ENCODE measurements at places on chromosomes 5 and 9.

DNA sequence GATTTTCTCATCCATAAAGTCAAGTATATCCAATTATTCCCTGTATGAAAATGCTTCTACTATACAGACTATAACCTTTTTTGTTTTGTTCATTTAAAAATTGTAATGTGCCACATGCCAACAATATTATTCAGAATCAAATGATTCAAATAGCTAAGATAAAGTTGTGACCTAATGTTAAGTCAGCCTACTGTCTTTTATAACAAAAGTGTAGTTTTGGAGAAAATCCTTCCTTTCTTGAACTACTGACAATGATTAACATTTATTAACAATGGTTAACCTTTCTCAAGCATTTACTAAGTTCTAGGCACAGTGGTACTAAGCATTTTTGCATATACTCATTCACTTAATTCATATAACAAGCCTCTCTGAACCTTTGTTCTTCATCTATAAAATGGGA lies 25.0 kb downstream of the CSF2 start:
- no peak for DNase-seq

DNA sequence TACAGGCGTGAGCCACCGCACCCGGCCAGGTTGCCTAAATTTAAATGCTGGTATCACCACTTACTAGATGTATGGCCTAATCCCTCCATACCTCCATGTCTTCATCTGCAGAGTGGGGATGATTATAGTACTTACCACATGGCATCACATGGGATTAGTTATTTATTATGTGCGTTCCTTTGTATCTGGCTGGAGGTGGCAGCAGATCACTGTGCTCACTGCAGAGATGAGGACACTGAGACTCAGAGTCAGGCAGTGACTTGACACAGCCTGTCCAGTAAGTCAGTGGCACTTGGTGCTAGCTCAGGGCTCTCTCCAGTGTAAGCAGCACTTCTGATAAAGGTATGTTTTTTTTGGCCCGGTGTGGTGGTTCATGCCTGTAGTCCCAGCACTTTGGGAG lies 38.4 kb upstream of the HAND1 start:
- DNase-seq: no peak

- DNase-seq: no peak
Measured at GRCh38 chr5:143806579-143806978, 5.4 kb upstream of the HMHB1 start.

- DNase-seq: no peak
Measured at GRCh38 chr9:6833518-6834192, 75.9 kb downstream of the KDM4C start.

GRCh38 chr5:7597059-7597642 lies 201.2 kb downstream of the ADCY2 start:
- DNase-seq: no peak

DNA sequence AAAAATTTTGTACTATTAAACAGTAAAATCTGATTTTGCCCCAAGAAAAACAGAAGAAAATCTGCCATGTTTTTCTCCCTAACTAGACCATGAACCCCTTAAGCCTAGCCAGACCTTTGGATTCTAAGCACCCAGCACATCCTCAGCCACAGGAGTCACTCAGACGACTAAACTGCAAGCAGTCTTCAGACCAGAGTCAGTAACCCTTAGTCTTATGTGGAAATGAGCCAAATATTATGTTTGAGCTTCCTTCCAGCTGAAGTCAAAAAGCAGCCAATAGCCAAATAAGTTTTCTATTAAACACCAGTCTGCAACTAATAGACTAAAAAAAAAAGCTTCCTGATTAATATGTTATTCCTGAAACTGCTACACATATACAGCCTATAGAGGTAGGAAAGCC lies 47.4 kb downstream of the GOLPH3 start:
- no peak for DNase-seq

- DNase-seq: no peak
Measured at GRCh38 chr5:114504560-114504959, 142.7 kb downstream of the KCNN2 start.

DNA sequence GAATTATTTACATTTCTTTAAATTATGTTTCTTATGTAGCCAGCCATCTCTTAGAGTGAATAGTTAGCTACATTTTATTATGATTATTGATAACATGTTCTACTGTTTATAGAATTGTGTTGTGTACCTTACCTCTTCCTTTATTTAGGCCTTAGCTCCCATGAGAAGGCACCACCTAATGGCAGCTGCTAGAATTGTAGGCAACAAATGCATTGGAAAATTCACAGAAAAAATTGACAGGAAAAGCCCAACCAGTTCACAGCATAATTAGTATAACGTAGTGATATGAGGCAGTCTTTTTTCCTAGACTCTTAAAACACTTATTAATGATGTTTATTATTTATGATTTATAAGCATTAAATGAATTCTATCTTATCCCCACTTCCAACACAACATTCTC lies 175.8 kb downstream of the WDR70 start:
- DNase-seq: no peak

GRCh38 chr9:93138171-93138764 lies 4.2 kb upstream of the NINJ1 start:
- peak; percentile 38 for DNase-seq

DNA sequence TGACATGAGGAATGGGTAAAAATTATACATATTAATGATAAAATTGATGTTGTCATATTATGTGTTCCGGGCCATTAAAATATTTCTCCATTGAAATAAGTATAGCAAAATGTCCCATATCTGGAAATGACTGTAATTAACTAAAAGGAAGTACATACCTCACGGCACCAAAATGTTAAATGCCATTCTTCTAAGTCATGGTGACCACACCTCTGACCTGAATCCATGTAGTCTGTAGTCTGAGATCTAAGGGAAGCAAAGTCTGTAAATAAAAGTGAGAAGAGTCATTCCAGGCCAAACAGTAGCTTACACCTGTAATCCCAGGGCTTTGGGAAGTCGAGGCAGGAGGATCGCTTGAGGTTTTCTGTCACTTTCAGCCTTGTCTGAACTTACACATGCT lies 8.7 kb upstream of the GDA start:
- no peak for DNase-seq

- DNase-seq: no peak
Measured at GRCh38 chr5:165574100-165574499, 2068.7 kb downstream of the MAT2B start.

DNA sequence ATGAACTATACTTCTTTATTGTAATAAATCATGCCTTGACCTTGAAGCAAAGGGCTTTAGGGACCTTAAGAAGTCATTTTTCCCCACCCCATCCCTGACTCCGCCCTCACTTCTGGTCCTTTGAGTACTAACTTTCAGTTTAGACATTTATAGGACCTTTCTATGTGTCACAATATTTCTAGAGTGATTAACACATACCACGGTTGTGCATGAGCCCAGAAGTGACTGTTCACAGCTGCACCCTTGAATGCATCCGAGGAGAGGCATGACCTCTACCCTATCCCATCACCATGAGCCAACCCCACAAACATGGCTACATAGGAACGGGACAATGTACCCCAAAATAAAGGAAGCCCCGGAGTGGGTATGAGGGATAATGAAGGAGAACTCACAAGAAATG lies 160.3 kb downstream of the HSD17B3 start:
- DNase-seq: no peak

DNA sequence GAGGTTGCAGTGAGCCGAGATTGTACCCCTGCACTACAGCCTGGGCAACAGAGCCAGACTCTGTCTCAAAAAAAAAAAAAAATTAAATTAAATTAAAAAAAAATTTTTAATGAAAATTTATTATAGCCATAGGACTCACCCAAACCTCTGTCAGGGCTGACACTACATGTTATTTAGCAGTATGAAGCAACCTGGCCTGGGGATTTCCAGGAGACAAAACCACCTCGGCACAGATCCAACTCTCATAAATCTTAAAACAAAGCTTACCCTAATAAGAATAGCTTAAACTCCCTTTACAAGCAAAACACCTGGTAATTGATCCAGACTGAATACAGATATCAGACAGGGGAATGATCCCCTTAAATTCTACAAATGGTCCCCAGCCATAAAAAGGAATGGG lies 38.4 kb downstream of the PPP1R2B start:
- DNase-seq: no peak

DNA sequence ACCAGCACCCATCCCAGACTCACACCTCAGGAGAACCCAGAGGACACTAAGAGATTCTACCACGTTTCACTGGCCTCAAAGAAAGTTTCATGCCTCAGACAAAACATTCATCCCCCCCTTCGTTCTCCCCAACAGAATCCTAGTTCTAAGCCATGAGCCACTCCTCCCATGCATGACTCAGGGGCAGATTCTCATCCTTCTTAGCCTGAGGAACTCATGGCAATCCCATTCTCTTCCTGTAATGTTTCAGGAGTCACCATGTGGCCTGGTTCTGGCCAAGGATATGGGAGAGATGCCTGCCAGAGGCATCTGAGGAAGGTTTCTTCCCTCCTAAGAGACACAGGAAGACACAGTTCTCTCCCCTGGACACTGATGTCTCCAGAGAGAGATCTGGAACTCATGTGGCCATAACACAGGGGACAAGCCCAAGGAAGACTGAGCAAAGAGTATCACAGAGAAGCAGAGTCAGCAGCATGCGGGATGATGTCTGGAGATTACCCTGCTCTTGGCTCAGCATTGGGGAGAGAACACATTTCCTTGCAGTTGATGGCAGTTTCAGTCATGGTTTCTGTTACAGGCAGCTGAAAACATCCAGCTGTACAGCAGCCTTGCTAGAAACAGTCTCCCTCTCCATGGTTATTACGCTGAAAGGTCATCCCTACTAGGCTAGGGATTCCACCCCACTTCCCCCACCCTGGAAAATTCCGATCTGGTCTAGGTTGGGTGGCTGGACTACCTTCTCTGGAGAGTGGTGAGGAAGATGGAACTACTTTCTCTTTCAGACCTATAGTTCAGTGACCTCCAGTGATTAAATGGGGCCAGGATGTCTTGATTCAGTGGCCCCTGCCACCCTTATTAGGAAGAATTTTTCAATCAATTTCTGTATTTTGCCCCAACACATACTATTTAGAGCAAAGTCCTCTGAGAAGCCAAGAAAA lies 115.4 kb downstream of the ZNF608 start:
- no peak for DNase-seq

- no peak for DNase-seq
Measured at GRCh38 chr5:40365342-40366330, 314.1 kb upstream of the PTGER4 start.

GRCh38 chr5:125316915-125317535 lies 570.6 kb upstream of the ZNF608 start:
- DNase-seq: no peak

DNA sequence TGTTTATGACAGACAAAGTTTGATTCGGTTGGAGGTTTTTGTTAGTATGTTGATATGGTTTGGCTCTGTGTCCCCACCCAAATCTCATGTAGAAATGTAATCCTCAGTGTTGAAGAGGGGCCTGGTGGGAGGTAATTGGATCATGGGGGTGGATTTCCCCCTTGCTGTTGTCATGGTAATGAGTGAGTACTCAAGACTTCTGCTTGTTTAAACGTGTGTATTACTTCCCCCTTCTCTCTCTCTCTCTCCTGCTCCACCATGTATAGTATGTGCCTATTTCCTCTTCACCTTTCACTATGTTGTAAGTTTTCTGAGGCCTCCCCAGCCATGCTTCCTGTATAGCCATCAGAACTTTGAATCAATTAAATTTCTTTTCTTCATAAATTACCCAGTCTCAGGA lies 415.1 kb downstream of the HCN1 start:
- DNase-seq: no peak

DNA sequence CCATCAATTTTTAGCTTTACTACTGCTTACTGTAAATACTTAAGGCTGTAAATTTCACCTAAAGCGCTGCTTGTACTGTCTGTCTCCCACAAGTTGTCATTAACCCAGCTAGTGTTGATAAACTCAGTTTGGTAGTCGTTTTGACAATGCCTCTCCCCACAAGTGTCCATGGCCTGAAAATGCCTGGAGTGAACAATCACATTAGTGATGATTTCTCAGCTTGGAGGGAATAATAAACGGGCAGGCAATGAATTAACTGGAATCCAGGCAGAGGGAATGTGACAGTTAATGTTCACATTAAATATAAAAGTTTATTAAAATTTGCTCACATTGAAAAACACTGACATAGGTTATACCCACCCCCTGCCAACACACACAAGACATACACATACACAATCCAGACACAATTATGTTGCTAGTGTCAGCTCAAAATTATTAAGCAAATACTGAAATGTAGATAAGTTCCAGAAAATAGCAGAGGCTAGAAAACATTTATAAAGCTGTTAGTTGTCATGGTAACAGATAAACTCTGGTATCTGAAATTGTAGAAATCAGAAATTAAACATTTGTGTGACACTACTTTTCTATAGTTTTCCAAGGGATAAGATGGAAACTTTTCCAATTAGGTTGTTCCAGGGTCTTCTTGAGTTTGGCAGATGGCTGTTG lies 341.9 kb downstream of the DIRAS2 start:
- no peak for DNase-seq

DNA sequence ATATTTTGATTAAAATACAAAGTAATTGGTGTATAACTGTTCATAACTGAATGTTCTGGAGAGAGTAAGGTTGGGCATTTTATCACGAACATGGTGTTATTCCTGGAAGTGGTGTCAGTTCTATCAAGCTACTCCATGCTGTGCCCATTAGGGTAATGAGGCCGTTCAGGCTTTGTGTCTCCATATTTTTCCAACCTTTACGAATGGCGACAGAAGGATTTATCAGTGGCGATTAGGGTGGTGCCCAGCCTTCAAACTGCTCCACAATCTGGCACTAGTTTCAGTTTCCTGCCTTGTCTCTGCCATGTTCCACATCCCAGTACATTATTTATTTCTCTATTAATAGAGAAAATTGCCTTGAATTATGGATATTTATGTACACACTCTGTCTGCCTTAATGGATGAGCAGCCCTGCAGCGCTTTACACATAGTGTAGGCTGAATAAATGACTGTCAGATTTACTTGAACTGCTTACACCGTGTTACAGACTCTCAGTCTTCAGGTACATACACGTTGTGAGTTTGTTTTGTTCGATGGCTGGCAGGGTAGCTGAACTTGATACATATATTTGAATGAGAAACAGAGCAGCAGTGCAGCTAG lies 23.9 kb upstream of the TMC1 start:
- no peak for DNase-seq

DNA sequence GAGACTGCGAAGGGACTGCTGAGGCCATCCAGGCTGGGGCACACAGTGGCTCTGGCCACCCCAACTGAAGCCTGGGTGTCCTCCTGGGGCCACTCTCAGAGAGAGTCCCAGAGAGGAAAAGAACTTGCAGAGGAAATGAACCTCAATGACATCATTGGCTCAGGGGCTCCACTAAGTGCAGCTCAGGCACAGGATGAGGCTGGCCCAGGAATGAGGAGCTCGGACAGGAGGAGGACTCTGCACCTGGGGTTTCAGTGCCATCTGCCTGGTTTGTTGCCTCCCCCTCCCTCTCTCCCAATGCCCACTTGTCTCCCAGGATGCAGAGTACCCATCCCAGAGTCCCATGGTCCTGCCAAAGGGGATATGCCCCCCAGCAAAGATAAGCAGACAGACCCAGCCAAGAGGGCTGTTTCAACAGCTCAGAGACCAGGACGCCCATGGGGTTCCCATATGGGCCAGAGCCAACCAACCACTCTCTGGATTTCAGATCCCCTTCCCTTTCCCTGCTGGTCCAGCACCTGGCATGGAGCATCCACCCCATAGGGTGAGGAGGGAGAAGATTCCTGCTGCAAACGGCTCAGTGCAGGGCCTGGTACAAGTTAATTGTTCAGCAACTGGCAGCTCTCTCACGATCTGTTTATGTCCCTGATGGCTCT lies 26.9 kb upstream of the OLFM1 start:
- DNase-seq: no peak

Measured in activated CD8-positive, alpha-beta memory T cell treated with anti-CD3 and anti-CD28 coated beads, Interleukin-2, amount 10 ng/mL, durations not matched to agents 7 days and 5 days (primary cell).